NCI-H524 (cell line): ENCODE measurements at places on chromosomes 2 and 18.

DNA sequence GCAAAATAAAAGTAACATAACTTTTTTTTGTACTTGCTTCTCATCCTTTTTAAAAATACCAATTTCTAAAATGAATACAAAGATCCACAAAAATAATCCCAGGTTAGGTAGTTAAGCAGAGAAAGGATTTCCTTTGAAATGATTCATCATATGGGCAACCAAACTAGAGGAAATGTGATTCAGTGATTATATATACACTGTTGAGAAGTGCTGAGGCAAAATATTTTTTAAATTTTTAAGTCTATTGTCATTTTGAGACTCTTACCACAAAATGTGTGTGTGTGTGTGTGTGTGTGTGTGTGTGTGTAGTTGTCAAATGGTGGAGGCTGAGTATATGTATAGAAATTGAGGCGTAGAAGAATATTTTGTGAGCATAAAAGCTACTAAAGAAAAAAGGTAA, 1075.3 kb downstream of the LRP1B start:
- no peak for DNase-seq

DNA sequence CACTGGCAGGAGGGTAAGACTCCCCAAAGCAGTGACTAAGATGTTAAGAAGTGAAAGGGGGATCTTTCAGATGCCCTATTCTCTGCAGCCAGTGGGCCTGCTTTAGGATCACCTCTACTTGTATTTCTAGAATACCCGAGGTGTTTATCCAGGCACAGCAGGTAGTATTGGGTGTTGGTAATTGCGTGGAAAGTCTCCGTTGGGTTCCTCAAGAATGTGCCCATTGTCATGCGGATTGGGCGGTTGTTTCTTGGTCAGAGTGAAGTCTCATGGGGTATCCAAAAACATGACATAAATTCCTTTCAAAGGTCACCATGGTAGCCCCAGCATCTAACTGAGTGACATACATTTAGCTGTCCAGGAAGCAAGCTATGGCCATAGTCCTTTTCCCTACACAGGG, 308.8 kb downstream of the RPIA start:
- DNase-seq, result no peak

DNA sequence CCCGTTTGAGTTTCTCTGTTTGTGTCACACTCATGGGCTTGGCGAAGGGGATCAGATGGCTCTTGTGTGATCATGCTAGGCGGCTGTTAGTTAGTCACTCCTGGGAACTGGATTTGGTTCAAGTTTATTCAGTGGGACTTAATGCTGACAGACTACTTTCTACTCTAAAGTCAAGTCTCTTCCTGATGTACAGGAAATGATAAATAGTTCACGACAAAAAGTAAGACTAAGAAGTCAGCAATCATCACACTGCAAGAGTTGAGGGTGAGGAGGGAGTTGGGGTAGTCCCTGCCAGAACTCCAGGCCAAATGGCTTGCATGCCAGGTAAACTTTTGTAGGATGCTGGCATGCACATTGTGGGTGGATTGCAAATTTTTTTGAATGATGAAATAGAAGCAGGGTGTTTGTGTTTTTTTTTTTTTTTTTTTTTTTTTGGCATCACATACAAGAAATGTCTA, 25.1 kb upstream of the CCL20 start:
- DNase-seq, result no peak

- DNase-seq, result no peak
Measured at GRCh38 chr2:38829971-38830370, 45.8 kb downstream of the DHX57 start.

- DNase-seq, result no peak
Measured at GRCh38 chr18:46224181-46224775, 120.1 kb downstream of the HAUS1 start.

DNA sequence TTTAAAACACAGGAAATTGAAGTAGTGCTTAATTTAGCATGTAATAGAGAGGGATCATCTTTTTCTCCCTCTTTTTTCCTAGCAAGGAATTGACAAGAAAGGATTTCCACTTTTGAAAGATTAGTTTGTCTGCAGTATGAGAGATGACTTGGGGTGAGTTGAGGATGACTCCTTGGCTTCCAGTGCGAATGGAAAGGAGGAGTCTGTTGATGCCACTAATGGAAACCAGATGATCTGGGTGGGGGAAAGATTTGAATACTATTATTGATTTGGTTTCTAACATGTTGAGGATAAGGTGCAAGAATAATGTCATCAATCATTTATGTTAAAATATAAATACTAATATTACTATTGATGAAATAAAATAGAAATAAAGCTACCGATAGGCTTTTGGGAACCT, 205.4 kb downstream of the PPP1R1C start:
- DNase-seq, result no peak

DNA sequence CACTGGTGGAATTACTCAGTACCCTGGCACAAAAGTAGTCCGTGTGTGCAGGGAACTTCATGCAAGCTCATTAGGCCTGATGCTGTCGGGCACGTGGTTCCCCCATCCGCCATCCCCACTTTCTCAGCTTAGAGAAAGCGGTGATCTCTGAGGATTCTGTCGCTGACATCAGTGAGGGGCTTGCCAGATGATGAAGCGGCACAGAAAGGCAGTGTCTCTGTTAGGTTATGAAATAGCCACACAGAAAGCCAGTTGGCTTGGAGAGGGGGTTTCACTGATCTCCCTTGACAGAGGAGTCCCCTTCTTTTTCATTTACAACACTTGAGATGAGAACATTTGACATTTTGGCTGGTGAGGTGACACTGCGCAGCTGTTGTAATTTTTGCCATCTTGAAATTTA, 179.7 kb downstream of the FAM210A start:
- no peak for DNase-seq

DNA sequence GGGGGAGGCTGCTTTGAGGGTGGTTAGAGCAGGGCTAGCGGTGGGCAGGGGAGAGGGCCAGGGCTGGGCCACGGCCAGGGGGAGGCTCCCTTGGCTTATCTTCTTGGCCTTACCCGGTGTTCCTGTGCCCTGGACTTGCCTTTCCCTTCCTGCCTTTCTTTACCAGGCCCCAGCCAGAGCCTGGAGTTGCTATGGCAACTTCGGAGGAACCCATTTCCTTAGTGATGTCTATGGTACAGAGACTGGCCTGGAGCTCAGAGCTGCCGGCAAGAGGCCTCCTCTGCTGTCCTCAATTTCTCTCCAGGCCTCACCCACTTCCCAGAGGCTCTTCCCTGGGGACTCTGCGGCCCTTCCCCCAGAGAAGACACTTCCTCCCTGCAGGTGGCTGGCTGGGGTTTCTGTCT, 11.5 kb downstream of the SPEG start:
- peak; percentile 70 for DNase-seq

DNA sequence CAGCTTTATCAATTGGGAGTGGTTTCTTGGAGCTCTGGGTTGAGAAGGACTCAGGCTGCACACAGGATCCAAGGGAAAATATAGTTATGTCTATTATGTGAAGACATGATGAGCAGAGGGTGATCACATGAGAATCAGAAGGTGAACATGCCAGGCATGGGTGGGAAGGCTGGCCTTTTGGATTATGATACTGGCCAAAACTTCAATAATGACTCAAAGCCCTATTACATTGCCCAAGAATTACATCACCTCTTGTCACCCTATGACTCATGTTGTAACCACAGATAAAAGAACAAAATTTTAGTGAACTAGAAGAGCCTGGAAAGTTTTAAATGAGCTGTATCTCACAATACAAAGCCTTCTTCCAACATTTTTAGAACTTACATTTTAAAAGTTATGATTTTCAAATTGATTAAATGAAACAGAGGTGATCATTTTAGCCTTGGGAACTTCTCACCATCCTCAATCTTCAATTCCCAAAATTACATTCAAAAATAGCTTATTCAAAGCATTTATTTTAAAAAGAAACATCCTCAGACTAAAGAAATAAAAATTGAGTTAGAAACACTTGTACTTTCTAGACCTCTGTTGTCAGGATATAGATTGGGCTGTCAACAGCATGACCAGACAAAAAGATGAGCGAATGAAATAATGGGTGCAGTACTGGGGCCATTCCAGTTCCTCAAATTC, 428.3 kb downstream of the MBD2 start:
- no peak for DNase-seq

- DNase-seq, result no peak
Measured at GRCh38 chr18:3333056-3333720, 71.3 kb downstream of the MYL12B start.

GRCh38 chr2:8452979-8453903, 228.6 kb upstream of the ID2 start:
- no peak for DNase-seq

- no peak for DNase-seq
Measured at GRCh38 chr2:169172151-169172735, 102.9 kb downstream of the DHRS9 start.

DNA sequence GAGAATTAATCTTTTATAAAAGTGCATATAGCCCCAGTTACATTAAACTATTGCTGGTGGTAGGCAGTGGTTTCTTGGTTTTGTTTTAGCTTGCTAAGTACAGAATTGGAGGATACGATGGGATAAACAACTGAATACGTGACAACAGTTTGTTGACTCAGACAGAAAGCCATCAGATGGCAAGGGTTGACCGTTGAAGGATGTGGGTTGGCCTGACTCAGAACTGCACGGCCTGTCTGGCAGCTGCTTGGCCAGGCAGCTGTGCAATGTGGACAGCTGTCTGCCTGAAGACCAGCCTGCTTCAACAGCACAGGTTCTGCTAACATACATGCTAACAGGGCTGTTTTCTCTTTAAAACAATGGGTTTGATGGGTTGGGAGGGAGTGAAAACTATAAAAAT, 46.6 kb downstream of the PRKRA start:
- no peak for DNase-seq

DNA sequence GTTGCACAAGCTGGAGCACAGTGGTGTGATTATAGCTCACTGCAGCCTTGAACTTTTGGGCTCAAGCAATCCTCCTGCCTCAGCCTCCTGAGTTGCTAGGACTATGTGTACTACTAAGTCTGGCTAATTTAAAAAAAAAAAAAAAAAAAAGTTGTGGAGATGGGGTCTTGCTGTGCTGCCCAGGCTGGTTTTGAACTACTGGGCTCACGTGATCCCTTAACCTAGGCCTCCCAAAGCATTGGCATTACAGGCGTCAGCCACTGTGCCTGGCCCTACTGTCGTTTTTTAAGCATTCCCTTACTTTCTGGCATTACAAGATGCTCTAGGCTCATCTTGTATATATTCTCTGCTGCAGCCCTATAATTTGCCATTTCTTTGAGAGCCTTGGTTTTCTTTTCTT, 88.3 kb downstream of the RAPH1 start:
- no peak for DNase-seq

GRCh38 chr2:200693836-200694470, 108.1 kb downstream of the AOX1 start:
- DNase-seq, result no peak

DNA sequence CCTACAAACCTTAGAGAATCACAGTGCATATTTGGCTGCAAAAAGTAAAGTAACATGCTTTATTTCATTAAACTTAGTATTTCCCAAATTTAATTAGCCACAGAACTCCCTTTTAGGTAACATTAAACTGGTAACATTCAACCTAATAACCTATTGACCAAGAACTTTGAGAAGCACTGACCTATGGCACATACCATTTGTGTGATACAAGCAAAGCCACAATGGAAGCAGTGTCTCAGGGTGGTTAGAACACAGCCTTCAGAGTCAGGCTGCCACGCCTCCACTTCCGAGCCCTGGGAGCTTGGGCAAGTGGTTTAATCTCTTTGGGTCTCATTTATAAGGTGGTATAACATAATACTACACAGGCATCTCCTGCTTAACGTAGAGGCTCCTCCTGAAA, 301.4 kb downstream of the PDE11A start:
- no peak for DNase-seq

DNA sequence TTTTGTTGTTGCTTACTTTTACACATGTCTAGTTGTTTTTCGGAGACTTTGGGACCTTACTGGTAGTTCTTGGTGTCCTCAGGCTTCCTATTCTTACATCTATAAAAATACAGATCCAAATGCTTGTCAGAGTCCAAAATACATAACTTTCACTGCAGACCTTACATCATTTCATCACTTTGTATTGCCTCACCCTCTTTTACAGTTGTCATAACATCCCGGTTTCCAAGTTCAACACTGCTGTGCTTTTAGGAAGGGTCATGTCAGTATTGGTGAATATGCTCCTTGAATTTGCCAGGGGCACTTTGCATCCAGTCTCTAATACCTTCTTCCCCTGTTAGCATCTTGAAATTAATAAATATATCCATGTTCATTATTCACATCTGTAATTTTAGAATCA, 518.2 kb upstream of the RAB12 start:
- no peak for DNase-seq

DNA sequence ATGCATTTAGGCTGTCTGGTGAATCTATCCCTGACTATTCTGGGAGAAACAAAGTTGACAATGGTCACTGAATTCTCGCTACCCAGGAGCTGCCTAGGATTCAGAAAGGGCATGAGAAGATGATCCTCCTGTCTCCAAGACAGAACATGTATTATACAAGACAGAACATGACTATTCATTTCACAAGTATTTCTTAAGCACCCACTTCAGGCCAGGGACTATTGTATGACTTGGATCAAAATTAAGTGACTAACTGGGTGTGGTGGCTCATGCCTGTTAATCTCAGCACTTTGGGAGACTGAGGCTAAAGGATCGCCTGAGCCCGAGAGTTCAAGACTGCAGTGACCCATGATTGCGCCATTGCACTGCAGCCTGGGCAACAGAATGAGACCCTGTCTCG, 235.8 kb upstream of the RAB12 start:
- DNase-seq, result no peak

- no peak for DNase-seq
Measured at GRCh38 chr2:27721335-27721734, 50.2 kb upstream of the MRPL33 start.

GRCh38 chr2:47499621-47500309, 96.8 kb downstream of the MSH2 start:
- no peak for DNase-seq

- DNase-seq, result no peak
Measured at GRCh38 chr2:2116657-2117056, 214.4 kb downstream of the MYT1L start.

GRCh38 chr2:37871456-37872191, 53.5 kb upstream of the RMDN2 start:
- no peak for DNase-seq

GRCh38 chr2:127599211-127599610, 46.7 kb upstream of the GPR17 start:
- no peak for DNase-seq
